Kidney (tissue), 22 donors: ENCODE measurements at places on chromosomes 12 and 14. TPM values are rescaled to one million over a fixed set of nuclear protein-coding genes. Genes with fewer than 3 reads are reported as not detected.

Gene UNC79
- polyA plus RNA-seq: 0.56 TPM

- no peak for DNase-seq
These were observed 693.0 kb downstream of the LRFN5 start for GRCh38 chr14:42299692-42300091.

- no peak for DNase-seq
These were observed 440.9 kb upstream of the SEL1L start for GRCh38 chr14:81974543-81974942.

- no peak for DNase-seq
These were observed 605 bp downstream of the ANKRD52 start for GRCh38 chr12:56257491-56258067.

Gene SCARB1
- 12.3 TPM for polyA plus RNA-seq
